ENCODE measurements at places on chromosomes 7 and 10.

- no peak for DNase-seq
Observed at GRCh38 chr7:3916146-3916545, 615.1 kb downstream of the SDK1 start.

DNA sequence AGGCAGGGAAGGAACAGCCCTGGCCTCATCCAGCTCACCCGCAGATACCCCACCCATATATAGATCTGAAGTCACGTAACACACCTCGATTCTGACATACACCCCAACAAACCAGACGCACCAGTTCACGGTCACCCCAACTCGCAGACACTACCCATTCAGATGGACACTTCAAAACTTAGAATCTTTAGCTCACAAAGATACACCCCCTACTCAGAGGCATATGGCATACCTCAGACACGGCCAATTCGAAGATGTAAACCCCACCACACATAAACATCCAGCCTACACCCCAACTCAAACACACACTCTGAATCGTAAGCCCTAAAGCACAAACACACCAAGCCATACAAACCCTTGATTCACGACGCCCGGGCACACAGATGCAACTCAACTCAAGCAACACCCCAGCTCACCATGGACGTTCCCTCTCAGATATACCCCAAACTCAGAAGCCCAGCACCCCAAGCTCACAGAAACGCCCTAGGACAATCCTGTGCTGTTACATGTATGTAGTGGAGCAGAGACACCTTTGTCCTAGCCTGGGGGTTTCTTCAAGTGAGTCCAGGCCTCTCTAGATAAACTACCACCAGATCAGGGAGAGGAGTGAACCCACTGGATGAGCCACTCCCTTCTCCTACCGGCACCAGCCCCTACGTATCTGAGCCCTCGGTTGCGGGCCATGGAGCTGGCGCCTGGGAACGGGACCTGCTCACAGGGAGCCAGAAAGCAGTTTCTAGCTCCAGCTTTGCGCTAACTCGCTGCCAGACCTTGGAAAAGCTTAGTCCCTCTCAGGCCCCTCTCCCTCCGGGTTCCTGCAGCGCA is 8.8 kb downstream of the PSD start:
- DNase-seq: no peak

DNA sequence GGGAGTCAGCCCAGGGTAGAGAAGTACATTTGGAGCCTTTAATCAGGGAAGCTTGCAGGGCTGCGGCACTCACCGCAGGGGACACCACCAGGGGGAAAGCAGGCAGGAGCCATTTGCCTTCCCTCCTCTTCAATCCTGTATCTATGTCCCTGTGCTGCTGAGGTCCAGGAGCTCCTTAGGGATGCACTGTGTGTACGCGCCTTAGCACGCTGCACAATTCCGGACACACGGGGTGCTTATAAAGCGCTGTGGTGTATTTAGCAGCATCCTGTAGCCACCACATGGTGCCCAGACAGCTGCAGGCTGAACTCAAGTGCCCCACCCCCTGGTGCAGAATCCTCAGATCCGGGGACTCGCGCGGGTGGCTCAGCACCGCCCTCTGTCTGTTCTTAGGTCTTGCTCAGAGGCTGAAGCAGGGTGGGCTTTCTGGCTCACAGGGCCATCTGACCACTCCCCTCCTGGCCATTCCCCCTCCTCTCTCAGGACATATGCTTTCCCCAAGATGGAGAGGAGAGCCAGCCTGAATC is 421.4 kb downstream of the SDK1 start:
- peak; percentile 1 for DNase-seq

DNA sequence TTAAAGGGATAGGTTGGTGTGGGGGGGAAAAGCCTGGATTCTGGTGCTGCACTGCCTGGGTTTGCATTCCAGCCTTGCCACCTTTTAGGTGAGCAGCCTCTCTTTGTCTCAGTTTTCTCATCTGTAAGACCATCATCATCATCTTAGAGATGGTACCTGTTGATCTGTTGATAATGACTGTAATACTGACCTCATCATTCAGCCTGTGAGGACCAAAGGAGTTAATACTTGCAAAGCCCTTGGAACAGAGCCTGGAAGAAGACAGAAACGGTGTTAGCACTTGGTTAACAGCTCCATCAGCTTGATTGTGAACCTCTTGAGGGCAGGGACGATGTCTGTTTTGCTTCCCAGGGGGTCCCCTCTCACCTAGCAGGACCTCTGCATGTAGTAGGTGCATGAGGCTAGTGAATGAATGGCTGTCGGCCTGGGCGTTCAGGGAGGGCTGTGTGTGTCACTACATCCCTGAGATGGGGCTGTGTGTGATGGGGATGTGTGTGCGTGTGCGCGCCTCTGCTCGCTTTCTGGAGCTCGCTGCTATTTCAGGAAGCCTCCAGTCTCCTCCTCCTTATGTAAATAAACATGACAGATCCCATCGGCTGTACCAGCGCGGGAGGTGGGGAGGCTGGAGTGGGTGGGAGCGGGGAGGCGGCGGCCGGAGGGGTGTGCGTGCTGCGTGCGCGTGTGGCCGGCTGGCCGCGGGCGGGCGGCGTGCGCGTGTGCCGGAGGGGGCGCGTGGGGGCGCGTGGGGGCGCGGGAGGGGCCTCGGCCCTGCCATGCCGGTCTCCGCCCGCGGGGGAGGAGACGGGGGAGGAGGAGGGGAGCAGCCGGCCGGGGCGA is 61.2 kb downstream of the NEURL1 start:
- peak; percentile 12 for DNase-seq

GRCh38 chr7:106812027-106812643 is 52.9 kb upstream of the PIK3CG start:
- DNase-seq: no peak

GRCh38 chr10:103685880-103686669 is 169.3 kb downstream of the SH3PXD2A start:
- DNase-seq: peak; percentile 45

GRCh38 chr10:114743521-114744231 is 77.9 kb upstream of the FHIP2A start:
- no peak for DNase-seq

DNA sequence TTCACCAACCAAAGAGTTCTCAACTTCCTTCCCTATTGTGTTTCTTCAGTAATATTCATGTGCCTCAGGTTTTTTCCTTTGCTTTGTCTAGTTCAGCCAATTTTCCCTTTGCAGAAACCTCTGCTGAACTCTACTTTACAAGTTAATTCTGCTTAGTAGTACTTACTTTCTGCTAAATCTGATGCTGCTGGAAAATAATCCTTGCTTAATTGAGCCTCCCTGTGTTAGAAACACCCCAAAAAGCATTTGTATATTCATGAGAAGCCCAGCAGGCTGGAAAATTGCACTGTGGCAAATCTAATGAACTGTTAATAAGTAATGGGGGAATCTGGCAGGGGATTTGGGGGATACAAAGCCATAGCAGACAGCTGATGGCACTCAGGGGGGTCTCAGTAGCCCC is 78.5 kb downstream of the CDCA7L start:
- no peak for DNase-seq
